ENCODE measurements at places on chromosomes 1 and 21.

DNA sequence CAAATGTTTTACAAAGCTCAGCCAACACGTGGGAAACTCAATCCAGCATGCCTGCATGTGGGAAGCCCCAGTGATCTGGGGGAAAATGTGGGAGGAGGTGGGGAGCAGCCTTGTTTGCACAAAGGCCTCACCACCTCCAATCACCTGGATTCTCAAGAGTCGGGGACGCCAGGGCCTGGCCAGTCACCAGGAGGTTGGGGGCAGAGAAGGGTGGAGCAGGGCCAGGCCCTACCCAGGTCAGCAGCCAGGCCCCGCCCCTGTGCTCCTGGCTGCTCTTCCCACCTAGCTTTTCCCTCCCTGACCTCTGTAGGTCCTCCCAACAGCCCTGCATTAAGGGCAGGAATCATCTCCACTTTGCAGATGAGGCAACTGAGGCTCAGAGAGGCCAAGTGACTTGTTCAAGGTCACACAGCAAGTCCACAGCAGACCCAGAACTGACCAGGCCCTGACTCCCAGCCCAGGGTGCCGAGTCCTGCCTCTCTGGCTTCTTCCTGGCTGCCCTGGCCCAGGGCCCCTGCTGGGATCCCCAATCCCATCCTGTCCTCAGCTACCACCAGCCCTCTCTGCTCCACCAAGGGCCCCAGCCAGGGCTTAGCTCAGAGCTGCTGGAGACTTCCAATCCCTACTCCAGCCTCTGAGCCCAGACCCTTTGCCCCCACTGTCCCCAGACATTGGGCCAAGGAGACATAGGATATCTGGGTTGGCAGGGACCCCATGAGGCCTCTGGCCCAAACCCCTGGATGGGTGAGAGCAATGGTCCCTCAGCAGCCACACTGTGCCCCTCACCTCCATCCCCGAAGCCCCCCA is 508.6 kb downstream of the PTPRU start:
- DNase-seq: no peak

GRCh38 chr1:192879406-192879805 is 70.6 kb downstream of the RGS2 start:
- no peak for DNase-seq

DNA sequence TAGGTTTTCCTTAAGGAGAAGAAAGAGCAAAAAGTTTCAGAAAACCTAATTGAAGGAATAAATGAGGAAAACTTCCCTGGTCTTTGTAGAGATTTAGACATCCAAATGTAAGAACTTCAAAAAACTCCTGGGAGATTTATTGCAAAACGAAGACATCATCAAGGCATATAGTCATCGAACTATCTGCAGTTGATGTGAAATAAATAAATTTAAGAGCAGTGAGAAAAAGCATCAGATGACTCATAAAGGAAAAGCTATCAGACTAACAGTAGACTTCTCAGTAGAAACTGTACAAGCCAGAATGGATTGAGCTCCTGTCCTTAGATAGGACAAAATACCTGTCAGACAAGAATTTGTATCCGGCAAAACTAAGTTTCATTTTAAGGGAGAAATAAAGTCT is 569.4 kb upstream of the ADAMTS5 start:
- no peak for DNase-seq

DNA sequence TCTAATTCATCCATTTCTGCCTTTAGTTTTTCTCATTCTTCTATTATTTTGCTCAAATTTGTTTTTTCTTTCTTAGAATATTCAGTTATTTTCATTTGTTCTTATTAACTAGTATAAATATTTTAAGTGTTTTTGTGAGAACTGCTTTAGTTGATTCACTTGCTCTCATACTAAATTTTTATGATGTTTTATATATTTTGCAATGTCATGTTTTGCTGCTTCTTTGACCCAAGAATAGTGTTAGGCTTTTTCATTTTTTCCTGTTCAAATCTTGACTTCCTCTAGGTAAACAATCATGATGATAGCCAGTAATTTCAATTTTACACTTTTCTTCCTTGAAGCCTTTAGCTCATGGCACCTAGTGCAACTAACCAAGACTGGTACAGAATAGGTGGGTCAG is 45.2 kb downstream of the MAN1A2 start:
- no peak for DNase-seq

DNA sequence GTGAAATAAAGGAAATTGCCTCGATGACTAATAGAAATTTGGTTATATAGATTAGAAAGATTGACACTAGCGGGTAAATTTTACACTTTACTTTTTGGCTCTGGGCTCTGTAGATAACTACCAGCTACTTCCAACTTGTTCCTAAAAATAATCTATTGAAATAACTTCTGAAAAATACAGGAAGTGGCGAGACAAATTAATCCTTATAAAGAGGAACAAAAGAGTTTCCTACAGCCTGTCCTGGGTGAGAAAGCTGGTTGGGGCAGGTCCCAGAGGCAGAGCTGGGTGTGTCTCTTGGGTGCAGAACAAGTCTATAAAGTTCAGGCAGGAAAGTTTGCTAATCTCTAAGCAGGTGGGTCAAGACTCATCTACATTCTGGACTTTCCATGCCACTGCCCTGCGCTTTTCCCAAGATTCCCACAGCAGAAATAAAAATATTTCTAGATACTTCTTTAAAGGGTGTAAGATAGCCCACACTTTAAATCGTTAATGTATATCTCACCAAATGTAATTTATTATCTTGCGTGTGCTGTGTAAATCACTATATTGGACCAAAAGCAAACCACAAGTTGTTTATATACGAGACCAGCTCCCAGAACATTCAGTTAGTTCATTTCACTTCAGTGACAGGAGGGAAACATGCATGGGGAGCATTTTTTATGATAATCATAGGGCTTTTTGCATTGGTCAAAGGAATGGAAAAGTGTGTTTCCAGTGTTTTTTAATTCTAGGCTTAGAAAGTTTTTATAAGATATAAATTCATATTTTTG is 70.1 kb upstream of the NRIP1 start:
- DNase-seq: no peak

DNA sequence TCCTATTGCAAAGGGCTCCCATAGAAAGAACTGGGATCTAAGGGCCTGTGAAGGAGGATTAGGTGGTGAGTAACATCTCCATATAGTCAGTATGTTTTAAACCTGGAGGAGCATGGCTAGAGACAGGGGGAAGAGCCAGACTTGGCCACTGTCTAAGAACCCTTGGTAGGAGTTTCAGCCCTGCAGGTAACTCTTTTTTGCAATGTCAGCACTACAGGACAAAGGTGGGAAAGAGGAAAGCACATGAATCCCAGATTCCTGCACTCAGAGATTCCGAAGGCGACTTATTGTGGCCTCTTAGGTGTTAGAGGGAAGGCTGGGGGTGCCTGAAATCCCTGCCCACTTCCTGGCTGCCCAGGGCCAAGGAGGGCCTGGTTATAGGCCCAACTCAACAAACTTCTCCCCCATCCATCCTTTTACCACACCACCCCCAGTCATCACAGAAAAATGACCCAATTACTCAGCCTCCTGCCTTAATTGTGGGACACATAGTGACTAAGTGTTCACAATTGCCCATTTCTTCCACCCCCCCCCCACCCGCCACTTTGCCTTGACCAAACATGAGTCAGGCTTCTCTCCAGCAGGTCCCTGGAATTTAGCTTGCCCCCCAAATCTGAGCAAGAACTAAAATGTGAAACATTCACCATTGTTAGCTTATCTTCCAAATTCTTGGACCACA is 1.9 kb upstream of the NTNG1 start:
- no peak for DNase-seq

- no peak for DNase-seq
Observed at GRCh38 chr1:102836991-102837390, 271.3 kb downstream of the COL11A1 start.

DNA sequence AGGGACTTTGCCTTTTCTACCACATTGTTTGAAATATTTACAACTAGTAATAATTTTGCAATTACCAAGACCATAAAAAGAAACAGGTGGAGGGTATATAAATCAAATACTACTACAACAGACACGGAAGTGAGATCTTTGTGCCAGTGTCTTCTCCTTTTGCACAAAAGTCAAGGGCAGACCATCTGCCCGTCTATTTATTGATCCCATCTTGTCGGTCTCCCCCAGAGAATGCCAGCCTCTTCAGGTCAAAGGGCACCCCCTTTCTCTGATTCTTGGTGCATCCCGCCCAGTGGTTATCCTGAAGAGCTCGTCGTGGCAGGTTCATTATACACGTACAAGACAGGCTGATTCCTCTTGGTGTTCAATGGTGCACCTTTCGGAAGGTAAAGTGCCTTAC is 4.8 kb upstream of the PDE9A start:
- no peak for DNase-seq

DNA sequence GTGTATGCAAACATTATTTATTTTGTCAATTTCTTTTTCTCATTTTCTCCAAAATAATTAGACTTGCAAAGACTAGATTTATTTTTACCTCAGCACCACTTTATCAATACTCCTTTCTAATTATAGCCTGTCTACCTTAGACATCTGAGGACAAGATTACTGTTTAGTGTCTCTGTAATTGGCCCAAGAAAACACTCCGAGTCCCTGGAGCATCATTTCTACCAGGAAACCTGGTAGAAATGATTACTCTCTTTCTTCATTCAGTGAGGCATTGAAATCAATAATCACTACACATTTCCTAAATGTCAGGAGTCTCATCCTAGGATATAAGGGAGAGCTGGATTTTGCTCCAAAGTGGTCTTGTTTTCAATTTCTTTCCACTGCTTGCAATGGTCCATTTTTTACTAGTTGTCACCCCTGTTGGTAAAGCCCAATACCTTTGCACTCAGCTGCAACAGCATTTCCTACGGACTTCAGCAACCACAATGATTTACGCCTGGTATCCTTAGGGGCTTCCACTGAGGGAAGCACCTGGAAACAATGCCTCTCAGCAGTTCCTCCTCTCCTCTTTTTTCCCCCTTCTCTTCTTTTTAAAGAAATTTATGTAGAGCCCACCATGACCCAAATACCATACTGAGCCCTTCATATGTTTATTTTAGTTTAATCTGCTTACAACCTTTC is 64.6 kb downstream of the GRIK1 start:
- no peak for DNase-seq

- no peak for DNase-seq
Observed at GRCh38 chr1:162930976-162931560, 70.1 kb upstream of the CCDC190 start.

- DNase-seq: no peak
Observed at GRCh38 chr1:8816831-8817411, 519 bp downstream of the RERE start.

DNA sequence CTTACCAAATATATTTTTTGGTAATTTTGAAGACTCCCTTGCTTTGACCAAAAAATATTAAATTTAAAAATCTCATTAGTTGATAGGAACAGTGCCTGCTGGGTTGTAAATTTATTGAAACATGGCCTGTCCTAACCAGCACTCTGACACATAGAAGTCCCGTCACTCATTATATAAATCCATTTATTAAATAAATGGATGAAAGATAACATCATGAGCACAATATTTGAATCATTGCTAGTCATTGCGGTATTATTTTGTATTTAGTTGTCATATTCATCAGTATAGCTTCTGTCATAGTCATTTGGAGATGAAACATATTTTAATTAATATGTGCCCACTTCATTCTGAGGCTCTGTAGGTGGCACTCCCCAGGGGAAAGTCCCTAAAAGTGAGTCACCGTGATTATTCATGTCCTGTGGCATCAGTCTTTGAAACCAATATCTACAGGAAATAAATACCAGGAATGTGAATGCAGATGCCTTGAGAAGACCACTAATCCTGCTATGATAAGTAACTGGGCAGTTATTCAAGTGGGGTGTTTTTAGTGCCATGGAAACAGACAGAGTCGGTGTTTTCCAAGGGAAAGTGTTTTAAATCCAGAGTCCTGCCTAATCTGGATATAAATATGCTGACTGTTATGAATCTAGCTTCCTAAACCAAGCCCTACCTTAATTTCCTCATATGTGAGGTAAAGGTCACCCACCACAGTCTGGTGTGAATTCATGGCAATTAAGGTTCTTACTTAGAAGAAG is 302.0 kb downstream of the DUSP10 start:
- DNase-seq: no peak

- DNase-seq: no peak
Observed at GRCh38 chr21:46437511-46437910, 21.2 kb upstream of the DIP2A start.

DNA sequence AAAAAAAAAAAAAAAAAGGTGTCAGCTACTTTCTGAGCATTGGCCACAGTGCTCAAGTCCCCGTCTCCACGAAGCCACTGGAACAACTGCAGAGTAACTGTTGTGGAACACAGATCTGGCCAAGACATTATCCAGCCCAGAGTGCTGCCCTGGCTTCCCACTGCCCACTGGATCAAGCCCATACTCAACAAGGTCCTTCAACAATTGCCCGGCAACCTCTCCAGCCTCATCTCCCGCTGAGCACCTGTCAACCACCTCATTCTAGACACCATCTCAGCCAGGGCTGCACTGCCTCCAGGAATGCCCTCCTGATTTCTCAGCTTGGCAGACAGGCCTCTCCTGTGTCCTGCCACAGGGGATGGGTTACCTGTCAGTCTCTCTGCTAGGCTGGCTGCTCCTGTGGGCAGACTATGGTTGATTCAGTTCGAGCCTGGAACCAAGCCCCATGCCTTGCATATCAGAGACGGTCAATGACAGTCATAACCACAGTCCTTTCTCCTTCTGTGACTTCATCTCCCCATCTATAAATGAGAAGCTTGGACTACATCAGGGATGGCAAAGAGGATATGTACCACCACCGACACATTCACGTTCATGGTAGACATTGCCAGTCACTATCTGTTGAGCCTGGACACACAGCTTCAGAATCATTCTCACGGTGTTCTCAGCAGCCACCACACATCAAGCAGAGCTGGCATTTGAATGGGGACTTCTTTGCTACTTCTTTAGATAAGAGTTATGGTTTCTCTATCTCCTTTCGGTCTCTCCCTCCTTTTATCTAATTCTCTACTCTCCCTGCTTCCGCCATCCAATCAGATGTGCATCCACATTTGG is 76.9 kb downstream of the MRPL37 start:
- no peak for DNase-seq

DNA sequence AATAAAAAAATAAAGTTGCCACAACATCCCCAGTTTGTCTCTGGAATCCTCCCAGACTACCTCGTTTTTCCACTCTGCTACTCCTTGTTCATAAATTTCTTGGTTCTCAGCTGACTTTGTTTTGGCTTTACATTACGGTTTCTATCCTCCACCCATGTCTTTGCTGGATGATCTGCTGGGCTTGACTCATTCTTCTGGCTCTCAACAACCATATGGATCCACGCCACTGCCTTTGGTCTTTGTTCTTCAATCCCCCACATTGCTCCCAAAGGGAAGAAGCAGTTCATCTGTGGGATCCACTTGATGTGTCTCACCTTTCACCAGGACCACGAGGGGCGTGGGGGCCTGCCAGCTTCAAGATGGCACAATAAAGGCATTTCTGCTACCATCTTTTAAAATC is 67.1 kb upstream of the NBL1 start:
- no peak for DNase-seq
